ENCODE measurements at places on chromosomes 3 and 15.

DNA sequence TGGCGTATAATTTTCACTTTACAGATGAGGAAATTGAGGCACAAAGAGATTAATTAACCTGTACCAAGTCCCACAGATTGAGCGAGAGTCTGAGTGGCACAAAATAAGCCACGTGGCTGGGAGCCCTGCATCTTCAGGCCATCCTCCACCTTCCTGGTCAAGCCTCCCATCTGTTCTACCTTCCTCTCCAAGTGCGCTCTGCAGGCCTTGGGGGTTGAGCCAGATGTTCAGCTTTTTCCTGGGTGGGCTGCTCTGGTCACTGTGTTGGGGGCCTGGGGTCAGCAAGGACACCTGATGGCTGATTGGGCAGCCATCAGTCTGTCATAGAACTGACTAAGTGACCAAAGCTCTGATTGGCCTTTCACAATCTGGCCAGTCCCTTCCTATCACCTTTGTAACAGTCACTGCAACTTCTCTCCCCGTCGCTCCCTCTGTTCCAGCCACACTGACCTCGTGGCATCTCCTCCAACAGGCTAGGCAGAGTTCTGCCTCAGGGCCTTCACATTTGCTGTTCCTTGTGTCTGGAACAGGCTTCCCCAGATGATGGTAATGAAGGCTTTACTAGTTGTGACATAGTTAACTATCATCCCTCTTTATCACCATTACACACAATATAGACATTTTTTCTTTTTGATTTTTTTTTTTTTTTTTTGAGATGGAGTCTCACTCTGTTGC, 46.8 kb downstream of the SCN5A start:
- DNase-seq, result no peak

DNA sequence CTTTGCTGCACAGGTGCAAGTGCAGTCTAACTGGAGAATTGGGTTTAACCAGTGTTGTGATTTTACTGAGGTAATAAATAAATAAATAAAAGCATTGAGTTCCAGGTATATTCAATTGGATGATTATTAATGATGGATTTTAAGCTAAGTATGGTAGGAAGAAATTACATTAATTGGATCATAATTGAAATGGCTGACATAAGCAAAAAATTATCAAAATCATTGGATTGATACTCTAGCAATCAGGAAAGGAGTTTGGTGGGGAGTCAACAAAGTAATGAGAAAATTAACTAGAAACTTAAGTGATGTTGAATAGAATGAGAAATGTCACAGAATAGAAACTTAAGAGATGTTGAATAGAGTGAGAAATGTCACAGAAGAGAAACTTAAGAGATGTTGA, 981.9 kb downstream of the SI start:
- no peak for DNase-seq

DNA sequence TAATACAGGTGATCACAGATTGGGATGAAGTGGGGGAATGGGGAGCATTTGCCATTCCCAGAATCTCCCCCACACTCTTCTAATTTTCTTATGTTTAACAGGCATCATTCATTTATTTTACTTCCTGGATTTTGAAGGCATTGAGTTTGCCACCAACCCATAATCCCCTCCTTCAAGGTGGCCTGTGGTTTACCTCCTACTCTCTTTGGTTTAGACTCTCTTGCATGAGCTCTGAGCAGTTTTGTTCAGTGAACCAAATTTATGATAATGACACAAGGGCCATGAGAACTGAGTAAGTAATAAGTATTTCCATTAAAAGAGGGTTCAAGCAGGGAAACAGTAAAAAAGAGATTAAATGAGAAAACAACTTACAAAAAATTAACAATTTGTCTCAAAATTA, 703.1 kb upstream of the CFAP20DC start:
- DNase-seq, result no peak

DNA sequence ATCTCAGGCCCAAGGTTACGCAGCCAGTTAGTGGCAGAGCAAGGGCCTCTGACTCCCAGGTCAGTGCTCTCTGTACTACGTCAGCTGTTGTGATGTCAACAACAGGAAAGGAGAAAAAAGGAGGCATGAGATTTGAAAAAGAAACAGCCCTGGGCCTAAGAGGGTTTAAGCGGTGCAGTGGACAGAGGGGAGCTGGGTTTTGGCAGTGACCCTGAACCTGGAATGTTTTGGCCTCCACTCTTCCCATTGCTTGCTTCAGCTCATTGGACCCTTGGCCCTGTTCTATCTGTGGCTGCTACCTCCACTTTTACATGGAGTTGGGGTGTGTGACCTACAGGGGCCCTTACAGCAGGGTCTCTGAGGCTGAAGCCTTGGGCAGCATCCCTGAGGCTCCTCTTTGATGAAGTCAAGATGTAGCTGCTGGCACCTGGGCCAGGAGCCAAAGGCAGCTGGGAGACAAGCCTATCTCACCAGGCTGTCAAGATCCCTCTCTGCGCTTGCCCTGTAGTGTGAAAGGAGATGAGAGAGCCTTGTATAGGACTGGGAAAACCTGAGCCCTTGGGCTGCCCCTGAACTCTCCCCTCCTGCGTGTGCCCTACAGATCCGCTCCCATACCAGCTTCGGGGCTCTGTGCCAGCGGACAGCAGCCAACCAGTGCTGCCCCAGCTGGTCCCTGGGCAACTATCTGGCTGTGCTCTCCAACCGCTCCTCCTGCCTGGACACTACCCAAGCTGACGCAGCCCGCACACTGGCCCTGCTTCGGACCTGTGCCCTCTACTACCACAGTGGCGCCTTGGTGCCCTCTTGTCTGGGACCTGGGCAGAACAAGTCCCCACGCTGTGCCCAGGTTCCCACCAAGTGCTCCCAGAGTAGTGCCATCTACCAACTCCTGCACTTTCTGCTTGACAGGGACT, 8.7 kb downstream of the DISP2 start:
- no peak for DNase-seq

- no peak for DNase-seq
Observed at GRCh38 chr15:48493763-48494225, 151.7 kb downstream of the FBN1 start.

- DNase-seq, result no peak
Observed at GRCh38 chr3:113169891-113170452, 41.4 kb upstream of the BOC start.

DNA sequence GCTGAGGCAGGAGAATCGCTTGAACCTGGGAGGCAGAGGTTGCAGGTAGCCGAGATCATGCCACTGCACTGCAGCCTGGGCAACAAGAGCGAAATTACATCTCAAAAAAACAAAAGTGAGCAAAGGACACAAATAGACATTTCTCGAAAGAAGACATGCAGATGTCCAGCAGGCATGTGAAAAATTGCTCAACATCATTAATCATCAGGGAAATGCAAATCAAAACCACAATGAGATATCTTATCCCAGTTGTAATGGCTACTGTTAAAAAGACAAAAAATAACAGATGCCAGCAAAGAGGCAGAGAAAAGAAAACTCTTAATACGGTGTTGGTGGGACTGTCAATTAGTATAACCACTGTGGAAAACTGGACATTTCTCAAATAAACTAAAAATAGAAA, 20.9 kb downstream of the ASB7 start:
- no peak for DNase-seq

- DNase-seq, result no peak
Observed at GRCh38 chr3:155553780-155554179, 191.1 kb downstream of the PLCH1 start.

DNA sequence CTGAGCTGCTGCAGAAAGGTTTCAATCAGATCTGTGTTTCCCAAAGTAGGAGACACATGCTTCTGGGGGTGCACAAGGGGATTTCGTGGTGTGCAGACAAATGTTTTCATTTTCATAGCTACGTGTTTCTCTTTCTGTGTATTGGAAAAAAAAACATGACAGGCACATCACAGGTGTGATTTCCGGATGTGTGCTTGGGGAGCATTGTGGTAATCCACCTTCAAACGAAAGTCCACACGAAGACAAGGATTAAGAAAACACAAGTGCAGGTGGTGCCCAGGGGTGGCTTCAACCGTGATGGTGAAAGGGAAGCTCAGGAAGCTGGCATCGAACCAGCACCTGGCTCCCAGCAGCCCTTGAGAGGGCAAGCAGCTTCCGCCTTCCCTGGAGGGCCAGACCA, 164.6 kb upstream of the LINGO1 start:
- no peak for DNase-seq
